Cardiac muscle cell (in vitro differentiated cells and primary cell): ENCODE measurements at places on chromosomes 1 and 21. TPM values are rescaled to one million over a fixed set of nuclear protein-coding genes. Genes with fewer than 3 reads are reported as not detected.

Gene NBPF26
- polyA plus RNA-seq: 6.2 and 7.1 TPM in 2 replicates

Gene RHD
- 0.70 and 1.1 TPM in 2 replicates for polyA plus RNA-seq

Gene NUP210L
- polyA plus RNA-seq: not detected in 2 replicates

Gene CA6
- polyA plus RNA-seq: not detected in 2 replicates

Gene CFHR4
- not detected in 2 replicates for polyA plus RNA-seq

Gene S100A11
- polyA plus RNA-seq: 111 and 122 TPM in 2 replicates

Gene LRRC71
- 0.24 and 0.69 TPM in 2 replicates for polyA plus RNA-seq

DNA sequence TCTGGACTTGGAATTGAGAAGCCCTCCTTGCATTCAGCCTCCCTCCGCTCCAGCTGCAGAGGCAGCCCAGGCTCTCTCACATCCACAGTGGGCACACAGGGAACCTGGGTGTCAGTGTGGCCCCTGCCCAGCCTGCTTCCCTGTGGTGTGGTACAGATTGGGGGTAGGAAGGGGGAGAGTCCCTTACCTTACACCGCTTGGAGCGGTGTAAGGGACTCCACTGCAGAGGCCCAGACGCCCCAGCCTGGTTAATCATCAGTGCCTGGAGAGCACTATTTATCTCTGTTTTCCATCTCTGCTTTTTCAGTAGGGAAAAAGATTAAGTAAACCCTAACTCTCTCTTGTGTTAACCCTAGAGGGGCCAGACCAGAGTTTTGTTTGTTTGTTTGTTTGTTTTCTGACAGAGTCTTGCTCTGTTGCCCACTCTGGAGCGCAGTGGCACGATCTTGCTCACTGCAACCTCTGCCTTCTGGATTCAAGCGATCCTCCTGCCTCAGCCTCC is 803 bp upstream of the RHBG start:
- H3K4me3 ChIP-seq: no peak overlapping the region
- DNase-seq: no peak
- no peaks in the 10 kb centered on the region for H3K4me1 ChIP-seq
- no peak overlapping the region for H3K27ac ChIP-seq
- H3K36me3 ChIP-seq: no peaks in the 10 kb centered on the region

- no peak for DNase-seq
- H3K4me3 ChIP-seq: no peak overlapping the region
- no peaks in the 10 kb centered on the region for H3K4me1 ChIP-seq
Measured at GRCh38 chr1:83500987-83501591, 497.8 kb downstream of the TTLL7 start.

GRCh38 chr1:203929741-203930309 is 68.4 kb downstream of the SNRPE start:
- no peaks in the 10 kb centered on the region for H3K4me1 ChIP-seq
- H3K36me3 ChIP-seq: no peaks in the 10 kb centered on the region
- H3K4me3 ChIP-seq: no peak overlapping the region
- peaks cover 6% of the 10 kb centered on the region for H3K27me3 ChIP-seq
- H3K27ac ChIP-seq: no peak overlapping the region
- no peak for DNase-seq

GRCh38 chr1:24909388-24909898 is 20.6 kb downstream of the RUNX3 start:
- DNase-seq: peak; percentile 91
- H3K27me3 ChIP-seq: no peaks in the 10 kb centered on the region
- no peak overlapping the region for H3K27ac ChIP-seq

DNA sequence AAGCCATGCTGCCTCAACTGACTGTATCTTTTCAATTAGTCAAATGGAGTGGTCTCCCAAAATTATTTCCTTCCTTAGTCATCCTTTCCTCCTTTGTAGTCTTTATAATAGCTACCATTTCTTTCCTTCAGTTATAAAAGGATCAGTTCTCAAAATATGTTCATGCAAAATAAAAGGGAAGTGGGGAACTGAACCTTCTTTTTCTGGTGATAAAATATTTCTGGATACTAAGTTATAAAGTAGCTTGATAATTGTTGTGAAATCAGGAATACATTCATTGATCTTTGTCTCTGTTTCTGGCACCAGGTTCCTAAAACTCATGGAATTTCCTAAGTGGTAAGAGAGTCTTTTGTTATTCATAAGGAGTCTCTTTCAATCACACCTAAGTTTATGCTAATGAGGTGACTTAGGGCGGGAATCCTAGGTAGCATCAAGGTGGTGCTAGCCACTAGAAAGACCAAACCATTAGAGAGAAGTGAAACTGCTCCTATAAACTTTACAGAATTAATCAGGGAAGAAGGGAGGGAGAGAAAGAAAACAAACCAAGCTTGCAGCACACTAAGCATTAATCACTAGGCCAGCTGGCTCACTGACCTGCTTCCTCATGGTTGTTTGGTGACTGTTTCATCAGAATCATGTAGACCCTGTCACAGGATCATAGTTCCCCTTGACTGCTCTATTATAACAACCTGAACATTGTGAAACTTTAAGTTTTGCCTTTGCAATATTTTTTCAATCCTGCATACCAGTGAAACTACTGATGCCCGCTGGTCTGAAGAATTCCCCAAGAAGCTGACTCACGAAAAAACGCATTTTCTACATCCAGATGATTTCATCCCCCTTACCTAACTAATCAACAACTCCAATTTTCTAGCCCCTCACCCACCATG is 161.6 kb upstream of the PTBP2 start:
- no peak for DNase-seq
- H3K27ac ChIP-seq: no peak overlapping the region
- H3K4me3 ChIP-seq: no peak overlapping the region
- no peaks in the 10 kb centered on the region for H3K4me1 ChIP-seq

- H3K27ac ChIP-seq: no peak overlapping the region
- H3K27me3 ChIP-seq: no peaks in the 10 kb centered on the region
- no peak overlapping the region for H3K4me3 ChIP-seq
- DNase-seq: no peak
- no peaks in the 10 kb centered on the region for H3K4me1 ChIP-seq
- no peaks in the 10 kb centered on the region for H3K36me3 ChIP-seq
Measured at GRCh38 chr1:60222360-60223115, 149.0 kb upstream of the C1orf87 start.

DNA sequence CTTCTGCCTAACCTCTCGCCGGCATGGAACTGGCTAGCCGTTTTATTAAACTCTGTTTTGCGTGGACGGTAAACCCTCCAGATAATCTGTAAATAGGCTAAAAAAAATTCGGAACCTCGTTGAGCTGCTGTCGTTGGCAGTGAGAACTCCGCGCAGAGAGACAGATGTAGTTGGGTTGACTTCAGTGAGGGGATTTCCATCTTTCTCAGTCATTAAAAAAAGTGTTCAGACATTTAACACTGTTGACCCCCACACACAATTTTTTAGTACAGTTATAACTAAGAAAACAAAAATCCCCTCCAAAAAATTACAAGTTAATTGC is 464 bp downstream of the PARK7 start:
- peaks cover 27% of the 10 kb centered on the region for H3K36me3 ChIP-seq
- peak overlapping the region; percentile 83 for H3K27ac ChIP-seq
- peak overlapping the region; percentile 80 for H3K4me3 ChIP-seq
- DNase-seq: no peak
- no peaks in the 10 kb centered on the region for H3K27me3 ChIP-seq
- peaks cover 9% of the 10 kb centered on the region for H3K4me1 ChIP-seq

GRCh38 chr1:82018319-82018718 is 217.6 kb downstream of the ADGRL2 start:
- H3K4me1 ChIP-seq: no peaks in the 10 kb centered on the region
- H3K4me3 ChIP-seq: no peak overlapping the region
- DNase-seq: no peak
- H3K36me3 ChIP-seq: no peaks in the 10 kb centered on the region
- H3K27ac ChIP-seq: no peak overlapping the region
- no peaks in the 10 kb centered on the region for H3K27me3 ChIP-seq

DNA sequence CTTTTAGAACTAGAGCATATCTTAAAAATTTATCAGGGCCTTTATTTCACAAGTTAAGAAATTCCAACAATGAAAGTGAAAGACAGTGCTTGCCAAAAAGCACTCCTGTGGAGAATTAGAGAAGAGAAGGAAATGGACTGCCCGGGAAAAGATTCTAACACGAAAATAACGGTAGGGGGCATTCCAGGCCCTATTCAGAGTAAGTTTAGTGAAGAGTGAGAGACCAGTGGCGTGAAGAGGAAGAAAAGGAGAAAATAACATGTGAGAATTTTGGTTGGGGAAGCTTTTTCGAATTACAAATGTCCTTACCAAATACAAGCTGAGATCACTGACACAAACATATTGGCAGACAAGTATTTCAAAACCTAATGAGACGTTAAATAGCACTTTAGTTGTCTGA is 38.4 kb upstream of the RBM34 start:
- peak overlapping the region; percentile 1 for H3K27ac ChIP-seq
- H3K4me1 ChIP-seq: no peaks in the 10 kb centered on the region
- no peak overlapping the region for H3K4me3 ChIP-seq
- H3K27me3 ChIP-seq: no peaks in the 10 kb centered on the region

DNA sequence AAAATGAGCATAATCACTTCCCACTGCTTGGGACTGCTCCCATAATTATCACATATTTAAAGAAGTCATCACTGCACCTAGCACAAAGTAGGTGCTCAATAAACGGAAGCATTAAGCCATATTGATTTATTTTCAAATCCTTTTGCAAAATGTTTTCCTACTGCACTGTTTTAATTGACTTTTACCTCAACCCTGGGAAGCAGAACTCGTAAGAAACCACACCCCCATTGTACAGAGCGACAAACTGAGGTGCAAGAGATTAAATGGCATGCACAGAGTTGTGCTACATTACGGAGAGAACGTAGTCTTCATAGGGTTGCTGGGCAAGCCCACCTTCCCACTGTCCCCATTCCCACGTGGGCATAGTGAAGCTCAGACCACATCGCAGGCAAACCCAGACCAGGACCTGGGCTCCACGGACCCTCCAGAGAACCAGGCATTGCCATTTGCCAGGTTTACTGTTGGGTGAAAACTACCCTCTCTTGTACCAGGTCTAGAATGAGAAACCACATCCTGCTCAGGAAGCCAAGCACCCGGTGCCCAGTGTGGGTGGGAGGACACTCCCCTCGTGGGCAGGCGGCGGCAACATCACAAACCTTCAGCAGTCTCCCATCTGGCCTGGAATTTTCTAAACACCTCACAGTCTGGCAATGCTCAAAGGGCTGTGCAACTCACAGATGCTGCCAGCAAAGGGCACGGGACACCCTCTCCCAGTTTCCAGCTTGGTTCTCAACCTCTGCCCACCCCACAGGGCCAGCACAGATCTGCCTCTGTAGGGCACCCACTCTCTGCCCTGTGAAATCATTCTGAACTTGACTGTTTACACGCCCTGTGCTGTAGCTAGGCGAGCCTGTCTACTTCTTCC is 8.2 kb downstream of the IFFO2 start:
- no peaks in the 10 kb centered on the region for H3K27me3 ChIP-seq
- no peaks in the 10 kb centered on the region for H3K36me3 ChIP-seq
- H3K4me1 ChIP-seq: peaks cover 37% of the 10 kb centered on the region
- peak; percentile 36 for DNase-seq
- H3K4me3 ChIP-seq: no peak overlapping the region

DNA sequence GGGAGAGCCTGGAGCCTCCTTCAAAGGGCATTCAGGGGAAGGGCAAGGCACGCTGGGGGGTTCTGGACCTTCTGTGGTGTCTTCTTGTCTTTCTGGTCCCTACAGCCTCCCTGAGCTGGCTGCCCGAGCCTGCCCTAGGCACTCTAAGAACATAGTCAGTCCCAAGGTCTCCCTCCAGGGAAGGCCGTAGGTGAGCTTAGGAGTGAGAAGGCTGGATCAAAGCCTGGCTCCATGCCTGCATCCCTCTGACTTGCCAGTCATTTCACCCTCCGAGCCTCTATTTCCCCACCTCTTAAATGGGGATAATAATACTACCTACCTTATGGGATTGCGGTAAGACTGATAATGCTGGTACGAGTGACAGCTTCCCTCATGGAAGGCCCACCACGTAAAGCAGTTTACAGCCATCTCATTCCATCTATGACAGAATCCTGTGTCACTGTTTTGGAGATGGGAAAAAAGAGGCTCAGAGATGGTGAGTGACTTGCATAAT is 20.8 kb downstream of the PTPRF start:
- no peak overlapping the region for H3K4me3 ChIP-seq
- no peaks in the 10 kb centered on the region for H3K36me3 ChIP-seq
- peaks cover 24% of the 10 kb centered on the region for H3K4me1 ChIP-seq
- no peak overlapping the region for H3K27ac ChIP-seq

DNA sequence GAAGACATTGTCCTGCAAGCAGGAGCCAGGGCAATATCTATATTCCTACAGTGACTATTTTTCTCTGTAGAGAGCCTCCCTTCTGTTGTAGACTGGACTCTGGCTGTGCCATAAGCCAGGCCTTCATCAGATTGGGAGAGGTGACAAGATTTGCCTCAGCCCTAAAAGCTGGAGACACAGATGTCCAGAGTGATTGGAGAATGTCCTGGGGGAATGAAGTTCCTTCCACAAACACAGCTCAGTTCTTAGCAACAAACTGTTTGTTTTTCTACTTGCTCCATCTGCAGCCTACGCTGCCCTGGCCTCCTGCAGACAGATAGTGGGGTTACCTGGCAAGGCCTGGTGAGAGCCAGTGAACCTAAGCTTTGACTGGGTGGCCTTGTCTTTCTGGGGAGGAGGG is 29.9 kb upstream of the SNX27 start:
- DNase-seq: no peak
- no peaks in the 10 kb centered on the region for H3K4me1 ChIP-seq
- H3K27me3 ChIP-seq: no peaks in the 10 kb centered on the region
- H3K27ac ChIP-seq: no peak overlapping the region

DNA sequence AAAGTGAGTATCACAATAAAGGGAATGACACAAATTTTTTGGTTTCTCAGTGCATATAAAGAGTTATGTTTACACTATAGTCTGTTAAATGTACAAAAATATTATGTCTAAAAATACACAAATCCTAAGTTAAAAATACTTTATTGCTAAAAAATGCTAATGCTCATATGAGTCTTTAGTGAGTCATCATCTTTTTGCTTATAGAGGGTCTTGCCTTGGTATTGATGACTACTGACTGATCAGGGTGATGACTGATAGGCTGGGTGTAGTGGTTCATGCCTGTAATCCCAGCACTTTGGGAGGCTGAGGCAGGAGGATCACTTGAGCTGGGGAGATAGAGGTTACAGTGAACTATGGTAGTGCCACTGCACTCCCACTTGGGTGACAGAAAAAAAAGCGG is 12.9 kb upstream of the NUF2 start:
- H3K36me3 ChIP-seq: no peaks in the 10 kb centered on the region
- DNase-seq: no peak
- no peaks in the 10 kb centered on the region for H3K4me1 ChIP-seq
- no peaks in the 10 kb centered on the region for H3K27me3 ChIP-seq
- no peak overlapping the region for H3K4me3 ChIP-seq

DNA sequence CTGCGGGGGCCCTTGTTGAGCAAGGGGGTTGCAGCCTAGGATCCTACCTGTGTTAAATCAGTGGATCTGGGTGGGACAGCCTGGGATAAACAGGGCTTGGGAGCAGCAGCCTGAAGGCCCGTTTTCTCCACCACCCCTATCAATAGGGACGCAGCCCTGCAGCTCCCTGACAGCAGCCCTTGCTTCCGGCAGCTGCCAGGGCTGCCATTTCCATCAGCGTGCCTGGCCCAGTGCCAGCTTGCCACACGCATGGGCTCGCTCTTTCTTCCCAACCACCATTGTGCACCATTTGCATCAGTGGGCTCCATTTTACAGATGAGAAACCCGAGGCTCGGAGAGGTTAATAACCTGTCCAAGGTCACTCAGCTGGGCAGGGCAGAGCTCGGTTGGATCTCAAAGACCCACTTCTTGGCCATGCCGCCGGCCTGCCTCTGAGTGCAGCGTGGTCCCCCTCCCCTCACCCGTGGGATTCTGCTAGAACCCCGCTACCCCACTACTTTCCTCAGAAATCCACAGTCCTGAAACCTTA is 3.8 kb downstream of the WNT4 start:
- no peak for DNase-seq
- H3K27me3 ChIP-seq: peaks cover 94% of the 10 kb centered on the region
- no peak overlapping the region for H3K4me3 ChIP-seq
- H3K27ac ChIP-seq: no peak overlapping the region
- peaks cover 6% of the 10 kb centered on the region for H3K4me1 ChIP-seq
